ENCODE measurements at places on chromosomes 5 and 9. TPM values are rescaled to one million over a fixed set of nuclear protein-coding genes. Genes with fewer than 3 reads are reported as not detected.

- DNase-seq: no peak
Measured at GRCh38 chr5:34464829-34465228, 191.3 kb upstream of the RAI14 start.

DNA sequence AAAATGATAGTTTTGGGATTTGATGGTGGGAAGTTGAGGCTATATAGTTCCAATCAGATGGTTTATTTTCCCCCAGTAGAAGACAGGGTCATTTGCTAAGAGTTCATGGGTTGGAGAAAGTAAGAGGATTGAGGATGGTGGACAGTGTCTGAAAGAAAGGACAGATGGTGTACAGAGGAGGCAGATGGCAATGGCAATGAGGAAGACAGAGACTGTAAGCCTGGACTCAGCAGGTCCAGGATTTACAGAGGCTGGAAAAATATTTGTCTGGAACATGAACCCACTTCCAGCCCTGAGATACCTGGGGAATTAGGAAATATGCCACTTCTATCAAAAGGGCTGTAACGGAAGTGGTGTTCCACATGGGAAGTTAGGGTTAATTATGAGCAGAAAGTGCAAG, 84.5 kb downstream of the PCSK1 start:
- DNase-seq: no peak

DNA sequence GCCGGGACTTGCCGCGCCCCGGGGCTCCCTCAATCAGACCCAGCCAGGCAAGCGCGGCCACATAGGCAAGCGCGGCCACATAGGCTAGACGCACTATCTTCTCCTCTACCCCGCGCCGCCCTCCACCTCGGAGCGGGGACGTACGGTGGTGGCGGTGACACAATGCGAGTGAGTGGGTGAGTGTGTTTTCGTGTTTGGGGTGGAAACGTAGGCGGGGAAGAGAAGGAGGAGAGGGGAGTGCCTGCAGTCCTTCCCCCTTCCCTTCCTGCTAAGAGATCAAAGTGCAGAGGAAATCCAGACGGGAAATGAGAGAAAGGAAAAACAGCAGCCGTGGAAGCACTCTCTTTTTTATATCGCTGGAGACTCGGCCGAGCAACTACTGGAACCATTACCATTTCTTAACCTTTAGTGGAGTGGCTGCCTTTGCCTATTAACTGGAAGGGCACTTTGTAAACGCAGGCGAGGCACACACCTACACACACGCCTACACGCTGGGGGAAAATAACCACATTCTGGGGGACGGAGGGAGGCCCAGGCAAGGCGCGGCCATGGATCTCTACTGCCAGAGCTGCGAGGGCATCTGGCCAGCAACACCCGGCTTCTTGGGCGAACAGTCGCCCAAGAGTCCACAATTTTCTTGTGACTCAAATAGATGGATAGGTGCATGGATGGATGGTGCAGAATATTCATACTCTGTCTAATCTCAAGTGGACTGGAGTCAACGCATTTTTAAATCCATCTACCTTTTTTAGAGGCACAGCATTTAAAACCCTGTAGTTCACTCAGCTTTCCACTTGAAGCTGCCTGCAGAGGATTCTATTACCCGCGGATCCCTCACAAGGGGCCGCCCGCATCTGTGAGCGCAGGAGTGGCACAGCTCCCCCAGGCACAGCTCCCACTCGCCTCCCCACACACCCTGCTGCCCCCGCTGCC, 2.1 kb downstream of the EDIL3 start:
- no peak for DNase-seq

- DNase-seq: no peak
Measured at GRCh38 chr9:105339849-105340248, 95.4 kb downstream of the SLC44A1 start.

- DNase-seq: no peak
Measured at GRCh38 chr5:50969151-50970031, 303.0 kb downstream of the PARP8 start.

- no peak for DNase-seq
Measured at GRCh38 chr5:1965925-1966324, 83.2 kb upstream of the IRX4 start.

DNA sequence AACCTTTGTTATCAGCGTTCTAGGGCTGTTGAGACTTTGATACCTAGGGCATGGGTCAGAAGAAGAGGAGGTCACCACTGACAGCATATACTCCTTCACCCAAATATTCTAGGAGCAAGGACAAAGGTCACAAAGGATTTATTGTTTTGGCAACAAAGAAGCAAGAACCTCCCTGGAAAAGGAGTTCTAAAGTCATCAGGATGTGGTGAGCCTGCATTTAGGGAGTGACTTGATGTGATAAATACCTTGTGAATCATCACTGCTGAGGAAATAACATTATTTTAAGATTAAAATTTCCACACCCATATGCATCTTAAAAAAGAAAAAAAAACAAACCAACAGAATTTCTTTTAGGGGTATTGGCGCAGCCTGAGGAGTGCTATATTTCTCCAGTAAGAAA, 13.9 kb downstream of the IFNA1 start:
- peak; percentile 58 for DNase-seq

Gene LEAP2
- total RNA-seq: 0.13 TPM

Gene THBS4
- 0.26 TPM for total RNA-seq

Measured in bronchial epithelial cell (primary cell).